ENCODE measurements at places on chromosomes 6 and 20. TPM values are rescaled to one million over a fixed set of nuclear protein-coding genes. Genes with fewer than 3 reads are reported as not detected.

The SNAP25 gene
- polyA plus RNA-seq, result not detected

DNA sequence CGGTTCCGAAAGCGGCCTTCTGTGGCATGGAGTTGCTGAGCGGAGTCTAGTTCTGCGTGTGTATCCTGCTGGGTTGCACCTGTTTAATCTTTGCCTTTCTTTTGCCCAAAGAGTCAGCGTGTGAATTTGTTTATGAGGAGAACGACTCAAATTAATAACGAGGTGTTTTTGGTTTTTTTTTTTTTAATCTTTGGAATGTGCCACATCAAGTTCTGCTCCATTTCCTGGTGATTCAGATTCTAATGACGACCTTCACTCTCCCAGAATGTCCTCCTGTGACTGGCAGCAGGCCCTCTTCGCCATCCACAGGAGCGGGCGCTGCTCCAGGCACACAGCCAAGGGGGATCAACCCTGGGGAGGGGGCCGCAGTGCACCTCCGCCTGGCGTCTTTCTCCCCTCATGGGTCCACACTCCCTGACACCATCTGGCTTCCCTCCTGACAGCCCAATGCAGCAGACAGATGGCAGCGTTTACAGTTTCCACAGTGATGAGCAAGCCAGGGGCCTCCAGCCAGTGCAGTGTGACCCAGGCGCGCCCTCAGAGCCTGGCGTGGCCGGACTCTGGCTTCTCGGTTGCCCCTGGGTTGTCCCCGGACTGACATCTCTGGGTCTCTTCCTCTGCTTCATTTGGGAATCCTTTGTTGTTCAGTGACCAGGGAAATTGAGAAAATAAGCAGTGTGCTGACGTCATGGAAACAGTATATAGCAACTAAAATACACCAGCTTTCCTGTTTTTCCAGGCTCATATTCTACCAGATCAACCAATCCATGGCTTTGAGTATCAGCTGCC is 27.5 kb upstream of the AFDN start:
- H3K4me1 ChIP-seq, result peaks cover 14% of the 10 kb centered on the region
- no peak overlapping the region for H3K4me3 ChIP-seq
- DNase-seq, result no peak
- peaks cover 84% of the 10 kb centered on the region for H3K27me3 ChIP-seq

DNA sequence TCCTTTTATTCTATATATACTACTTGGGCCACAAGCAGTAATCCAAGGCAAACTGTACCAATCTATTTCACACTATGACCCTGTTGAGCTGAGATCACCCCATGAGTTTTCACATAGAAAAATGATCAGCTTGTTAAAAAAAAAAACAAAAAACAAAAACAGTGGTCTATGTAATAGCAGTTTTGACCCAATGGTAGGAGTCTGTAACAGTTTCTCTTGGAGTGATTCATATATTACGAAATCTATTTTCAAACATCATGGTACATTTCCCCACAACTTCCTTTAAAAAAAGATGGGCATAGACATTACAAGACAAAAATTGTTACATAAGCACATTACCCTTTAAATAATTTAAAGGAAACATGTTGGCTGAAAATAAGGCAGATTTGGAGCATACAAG is 78.1 kb downstream of the PRSS35 start:
- no peak overlapping the region for H3K27ac ChIP-seq
- no peak for DNase-seq
- H3K4me3 ChIP-seq, result no peak overlapping the region
- peaks cover 3% of the 10 kb centered on the region for H3K4me1 ChIP-seq
- H3K36me3 ChIP-seq, result no peaks in the 10 kb centered on the region

- H3K36me3 ChIP-seq, result no peaks in the 10 kb centered on the region
- DNase-seq, result no peak
- no peaks in the 10 kb centered on the region for H3K27me3 ChIP-seq
- no peak overlapping the region for H3K4me3 ChIP-seq
- no peaks in the 10 kb centered on the region for H3K4me1 ChIP-seq
These were observed 192.2 kb downstream of the TPBG start for GRCh38 chr6:82555801-82556200.
